CD4-positive, alpha-beta memory T cell (primary cell): ENCODE measurements at places on chromosomes 11 and 22. TPM values are rescaled to one million over a fixed set of nuclear protein-coding genes. Genes with fewer than 3 reads are reported as not detected.

DNA sequence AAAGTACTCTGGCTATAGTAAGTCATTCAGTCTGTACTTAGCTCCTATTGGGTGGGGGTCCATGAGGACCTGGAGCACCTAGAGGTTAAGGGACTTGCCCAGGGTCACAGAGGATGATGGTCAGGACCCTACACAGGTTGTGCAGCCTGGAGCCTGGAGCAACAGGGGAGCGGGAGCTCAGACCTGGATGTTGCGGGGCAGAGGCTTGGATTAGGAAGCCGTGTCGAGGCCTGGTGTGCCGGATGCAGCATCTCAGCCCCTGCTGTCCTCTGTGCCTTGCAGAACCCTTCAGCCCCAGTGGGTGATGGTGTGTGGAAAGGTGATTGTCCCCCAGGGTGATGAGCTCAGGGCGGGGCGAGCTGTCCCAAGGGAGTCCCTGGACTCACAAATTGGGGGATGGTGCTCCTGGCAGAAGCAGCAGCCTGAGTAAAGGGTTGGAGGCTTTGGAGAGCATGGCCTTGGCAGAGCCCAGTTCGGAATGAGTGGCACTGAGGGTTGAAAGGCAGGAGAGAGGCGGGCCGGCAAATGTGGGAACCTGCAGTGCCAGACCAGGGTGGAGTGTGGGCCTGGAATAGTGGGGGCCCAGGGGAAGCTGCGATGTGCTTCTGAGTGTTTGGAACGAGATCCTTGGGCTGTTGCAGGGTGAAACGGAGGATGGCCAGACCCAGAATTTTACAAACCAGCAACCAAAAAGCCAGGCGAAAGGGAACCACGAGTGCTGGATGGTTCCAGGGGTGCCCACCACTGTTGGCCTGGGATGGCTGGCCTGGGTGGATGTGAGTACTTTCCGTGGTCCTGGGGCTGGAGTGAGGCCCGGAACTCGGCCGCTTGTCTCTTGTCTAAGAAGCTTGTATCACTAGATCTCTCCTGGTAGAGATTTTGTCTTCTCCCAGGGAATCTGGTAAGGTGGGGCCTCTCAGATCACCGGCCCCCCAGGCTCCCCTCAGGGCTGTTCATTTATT is 2.9 kb downstream of the TPCN2 start:
- no peak overlapping the region for H3K4me3 ChIP-seq
- peaks cover 6% of the 10 kb centered on the region for H3K36me3 ChIP-seq
- H3K4me1 ChIP-seq: peaks cover 30% of the 10 kb centered on the region
- no peak overlapping the region for H3K27ac ChIP-seq

GRCh38 chr11:95322539-95322938 is 91.5 kb upstream of the SESN3 start:
- H3K27me3 ChIP-seq: no peaks in the 10 kb centered on the region
- H3K4me3 ChIP-seq: no peak overlapping the region
- no peak overlapping the region for H3K27ac ChIP-seq
- H3K36me3 ChIP-seq: no peaks in the 10 kb centered on the region
- DNase-seq: no peak

- H3K27ac ChIP-seq: peak overlapping the region; percentile 75
- peaks cover 83% of the 10 kb centered on the region for H3K4me1 ChIP-seq
- no peaks in the 10 kb centered on the region for H3K36me3 ChIP-seq
- no peak for DNase-seq
Observed at GRCh38 chr22:39908737-39909136, 7.9 kb downstream of the GRAP2 start.

DNA sequence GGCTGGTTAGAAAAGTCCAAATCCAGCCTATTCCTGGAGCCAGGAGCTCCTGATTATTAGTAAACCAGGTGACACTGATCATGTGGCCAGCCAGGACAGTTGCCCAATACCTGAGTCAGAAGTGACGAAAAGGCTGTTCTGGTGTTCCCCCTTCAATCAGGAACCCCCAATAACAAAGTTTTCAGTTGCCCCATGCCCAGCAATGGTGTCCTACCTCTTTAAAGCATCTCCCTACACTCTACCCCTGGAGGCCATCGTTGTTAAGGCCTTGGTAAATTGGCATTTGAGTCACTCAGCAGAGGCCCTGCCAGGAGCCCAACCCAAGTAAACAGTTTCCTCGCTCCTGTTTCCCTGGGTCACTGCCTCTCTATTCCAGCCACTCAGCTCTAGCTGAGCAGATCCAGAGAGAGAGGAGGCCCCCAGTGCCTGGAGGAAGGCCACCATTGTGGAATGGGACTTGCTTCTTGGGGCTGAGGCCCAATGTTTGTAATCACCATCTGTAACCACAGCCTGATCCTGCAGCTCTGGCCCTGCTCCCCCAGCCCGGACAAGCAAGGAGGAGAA is 25.0 kb downstream of the ARHGAP1 start:
- H3K27ac ChIP-seq: peak overlapping the region; percentile 20
- peaks cover 71% of the 10 kb centered on the region for H3K4me1 ChIP-seq
- no peak for DNase-seq
- no peaks in the 10 kb centered on the region for H3K27me3 ChIP-seq
- H3K4me3 ChIP-seq: no peak overlapping the region

DNA sequence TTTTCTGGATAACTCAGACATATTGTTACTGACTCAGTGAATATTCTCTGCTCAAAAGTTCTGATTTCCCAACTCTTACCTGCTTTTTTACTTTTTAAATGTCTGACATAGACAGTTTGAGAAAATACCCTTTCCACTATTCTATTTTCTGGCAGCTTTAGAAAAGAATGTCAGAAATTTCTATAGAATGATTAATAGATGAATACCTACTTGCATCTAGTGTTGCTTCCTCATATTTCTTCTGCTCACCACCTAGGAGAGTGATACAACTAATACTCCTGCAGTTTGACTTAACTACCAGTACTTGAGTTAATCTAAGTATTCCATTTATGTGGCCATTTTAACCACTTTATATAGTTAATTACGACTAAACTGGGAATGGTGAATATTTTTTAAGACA is 55.2 kb downstream of the KDM2A start:
- H3K27me3 ChIP-seq: no peaks in the 10 kb centered on the region
- H3K4me3 ChIP-seq: no peak overlapping the region
- no peak overlapping the region for H3K27ac ChIP-seq
- peaks cover 8% of the 10 kb centered on the region for H3K4me1 ChIP-seq
- H3K36me3 ChIP-seq: peaks cover 7% of the 10 kb centered on the region

GRCh38 chr11:16242806-16243205 is 113.5 kb downstream of the SOX6 start:
- H3K4me3 ChIP-seq: no peak overlapping the region
- H3K27ac ChIP-seq: no peak overlapping the region
- no peak for DNase-seq
- no peaks in the 10 kb centered on the region for H3K36me3 ChIP-seq
- no peaks in the 10 kb centered on the region for H3K27me3 ChIP-seq

GRCh38 chr11:93606721-93607120 is 54.8 kb upstream of the CEP295 start:
- no peak overlapping the region for H3K27ac ChIP-seq
- no peaks in the 10 kb centered on the region for H3K27me3 ChIP-seq
- no peaks in the 10 kb centered on the region for H3K36me3 ChIP-seq
- H3K4me3 ChIP-seq: no peak overlapping the region
- no peaks in the 10 kb centered on the region for H3K4me1 ChIP-seq
- no peak for DNase-seq

DNA sequence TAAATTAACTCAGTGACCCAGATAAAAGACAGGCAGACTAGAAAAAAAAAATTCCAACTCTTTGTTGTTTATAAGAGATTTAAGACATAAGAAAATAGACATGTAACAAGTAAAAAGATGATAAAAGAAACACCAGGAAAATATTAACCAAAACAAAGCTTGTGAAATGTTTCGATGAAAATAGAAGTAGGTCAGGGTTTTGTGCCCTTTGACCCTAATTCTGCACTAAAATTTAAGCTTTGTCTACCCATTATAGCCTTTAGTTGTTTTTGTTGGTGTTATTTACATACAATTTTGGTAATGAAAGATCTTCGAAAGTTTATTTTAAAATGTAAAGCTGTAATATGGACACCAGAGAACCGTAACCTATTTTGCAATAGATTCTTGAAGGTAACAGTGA is 75.7 kb downstream of the LRRC4C start:
- H3K4me1 ChIP-seq: no peaks in the 10 kb centered on the region
- H3K27me3 ChIP-seq: no peaks in the 10 kb centered on the region
- no peaks in the 10 kb centered on the region for H3K36me3 ChIP-seq
- no peak overlapping the region for H3K4me3 ChIP-seq

DNA sequence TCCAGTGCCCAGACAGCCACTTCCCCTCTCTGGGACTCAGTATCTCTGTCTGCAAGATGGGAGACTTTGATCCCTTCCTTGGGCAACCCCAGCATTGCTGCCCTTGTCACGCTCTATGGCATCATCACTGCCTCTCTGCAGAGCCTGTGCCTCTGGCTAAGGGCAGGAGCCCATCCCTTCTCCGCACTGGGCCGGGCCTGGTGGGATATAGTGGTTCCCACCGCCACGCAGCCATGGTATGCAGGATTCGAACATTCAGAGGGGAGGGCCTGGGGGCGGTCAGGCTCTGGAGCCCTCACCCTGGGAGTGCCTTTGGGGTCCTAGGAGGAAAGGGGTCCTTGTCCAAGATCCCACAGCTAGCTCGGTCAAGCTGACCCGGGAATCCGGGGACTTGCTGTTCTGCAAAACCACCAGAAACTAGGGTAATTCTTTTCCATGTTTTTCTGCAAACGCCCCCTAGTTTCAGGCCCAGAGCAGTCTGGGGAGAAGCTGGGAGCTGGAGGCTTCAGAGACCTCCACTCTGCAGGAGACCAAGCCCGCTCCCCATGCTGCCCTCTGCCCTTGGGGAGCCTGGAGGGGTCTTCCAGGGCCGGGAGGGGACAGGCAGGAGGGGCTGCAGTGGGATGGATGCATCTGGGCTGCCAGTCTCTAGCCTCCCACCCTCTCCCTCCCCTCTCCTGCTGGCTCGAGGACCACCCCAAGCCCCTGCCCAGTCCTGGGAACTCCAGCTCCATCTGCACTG is 24.4 kb upstream of the CBX7 start:
- H3K27ac ChIP-seq: no peak overlapping the region
- peaks cover 52% of the 10 kb centered on the region for H3K4me1 ChIP-seq
- DNase-seq: no peak
- no peak overlapping the region for H3K4me3 ChIP-seq

- DNase-seq: peak; percentile 38
- no peaks in the 10 kb centered on the region for H3K36me3 ChIP-seq
- no peak overlapping the region for H3K4me3 ChIP-seq
- H3K27ac ChIP-seq: no peak overlapping the region
Observed at GRCh38 chr22:22770280-22770871, 117.2 kb upstream of the IGLL5 start.

DNA sequence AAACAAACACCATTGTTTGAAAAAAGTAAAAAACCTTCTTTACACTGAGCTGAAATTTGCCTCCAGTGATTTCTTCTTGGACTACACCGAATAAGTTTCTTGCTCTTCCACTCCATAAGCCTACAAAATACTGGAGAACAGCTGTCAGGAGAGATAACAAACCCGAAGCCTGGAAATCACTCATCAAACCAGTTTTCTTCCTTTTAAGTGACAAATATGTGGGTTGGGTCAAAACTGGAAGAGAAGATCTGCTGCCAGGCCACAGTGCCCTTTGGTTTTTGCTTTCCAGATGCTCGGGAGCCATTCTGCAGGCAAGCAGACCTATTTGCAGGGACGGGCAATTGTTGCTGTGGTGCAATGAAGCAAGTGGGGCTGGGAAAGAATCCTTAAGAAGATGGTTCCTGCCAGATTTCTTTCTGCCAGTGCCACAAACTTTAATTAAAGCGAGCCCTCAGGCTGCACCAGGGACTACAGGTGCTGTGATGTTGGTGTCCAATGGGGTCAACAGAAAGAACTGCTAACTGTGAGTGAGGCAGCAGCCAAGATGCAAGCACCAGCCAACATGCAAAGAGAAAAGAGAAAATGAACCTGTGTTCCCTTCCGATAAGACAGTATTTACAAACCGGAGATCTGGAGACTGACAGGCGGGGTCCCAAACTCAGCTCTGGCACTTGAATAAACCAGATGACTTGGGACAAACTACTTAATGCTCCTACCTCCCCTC is 44.8 kb upstream of the SMCO4 start:
- no peaks in the 10 kb centered on the region for H3K4me1 ChIP-seq
- H3K36me3 ChIP-seq: no peaks in the 10 kb centered on the region
- H3K27ac ChIP-seq: no peak overlapping the region
- DNase-seq: no peak
- no peaks in the 10 kb centered on the region for H3K27me3 ChIP-seq

DNA sequence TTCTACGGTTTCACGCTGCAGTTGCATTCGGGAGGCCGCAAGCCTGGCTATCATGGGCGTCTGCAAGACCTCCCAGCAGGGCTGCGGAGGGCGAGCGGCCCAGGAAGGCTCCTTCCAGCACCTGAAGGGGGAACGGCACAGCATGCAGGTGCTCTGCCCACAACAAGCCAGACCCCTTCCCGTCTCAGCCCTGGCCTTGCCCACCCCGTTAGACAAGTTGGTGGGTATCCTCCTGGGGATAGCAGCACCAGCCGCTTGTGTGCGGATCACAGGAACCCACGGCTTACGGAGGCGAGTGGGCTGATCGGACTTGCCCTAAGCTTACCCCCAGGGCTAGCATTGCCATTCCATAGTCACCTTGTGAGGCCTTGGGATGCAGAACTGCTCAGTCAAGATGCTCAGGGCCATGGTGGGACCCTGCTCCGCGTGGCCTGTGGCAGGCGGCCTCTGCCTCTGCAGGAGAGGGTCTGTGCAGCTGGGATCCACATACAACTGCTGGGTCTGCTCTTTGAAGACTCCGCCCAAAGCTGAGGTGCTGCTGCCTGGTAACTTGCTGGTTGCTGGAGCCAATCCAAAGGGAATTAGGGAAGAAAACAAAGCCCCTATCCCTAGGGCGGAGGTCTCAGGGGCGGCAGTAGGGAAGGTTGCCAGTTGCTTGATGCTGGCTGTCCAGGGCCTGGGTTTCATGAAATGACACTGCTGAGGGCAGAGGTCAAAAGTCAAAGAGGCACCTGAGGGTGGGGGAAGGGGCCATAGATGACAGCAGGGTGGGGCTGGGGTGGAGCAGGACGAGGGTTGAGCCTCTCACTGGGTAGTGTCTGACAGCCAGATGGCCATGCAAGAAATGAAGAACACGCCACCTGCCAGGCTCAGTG is 1.4 kb upstream of the OSBPL5 start:
- H3K4me1 ChIP-seq: peaks cover 17% of the 10 kb centered on the region
- DNase-seq: no peak
- H3K27me3 ChIP-seq: no peaks in the 10 kb centered on the region
- no peak overlapping the region for H3K4me3 ChIP-seq
- no peak overlapping the region for H3K27ac ChIP-seq
- no peaks in the 10 kb centered on the region for H3K36me3 ChIP-seq

DNA sequence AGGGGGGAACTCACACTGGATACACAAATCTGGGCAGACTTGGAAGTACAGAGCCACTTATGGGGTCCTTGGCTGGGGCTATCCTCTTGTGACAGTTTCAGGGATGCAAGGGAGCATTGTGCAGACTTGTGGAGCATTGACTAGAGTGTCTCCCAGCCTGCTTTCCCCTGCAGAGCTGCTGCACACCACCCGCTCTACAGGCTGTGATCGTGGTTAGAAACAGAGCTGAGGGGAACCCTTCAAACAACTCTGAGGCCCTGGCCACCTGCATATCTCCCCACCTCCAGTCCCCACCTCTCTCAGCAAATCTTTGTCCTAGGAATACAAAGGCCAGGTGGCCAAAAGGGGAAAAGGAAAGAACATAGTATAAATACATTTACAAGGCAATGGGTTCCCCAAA is 64.7 kb downstream of the NRXN2 start:
- no peak overlapping the region for H3K27ac ChIP-seq
- H3K4me1 ChIP-seq: no peaks in the 10 kb centered on the region
- H3K27me3 ChIP-seq: no peaks in the 10 kb centered on the region
- no peak for DNase-seq

PANX2 gene
- total RNA-seq: not detected

ZNF215 gene
- not detected for total RNA-seq

MEI1 gene
- total RNA-seq: 79.6 TPM

SCUBE2 gene
- 0.64 TPM for total RNA-seq

LRFN4 gene
- total RNA-seq: 5.3 TPM

MS4A6E gene
- not detected for total RNA-seq

CHADL gene
- total RNA-seq: 1.0 TPM

TMEM132A gene
- 0.78 TPM for total RNA-seq

TNKS1BP1 gene
- total RNA-seq: 23.7 TPM
